ENCODE measurements at places on chromosomes 6 and 20.

DNA sequence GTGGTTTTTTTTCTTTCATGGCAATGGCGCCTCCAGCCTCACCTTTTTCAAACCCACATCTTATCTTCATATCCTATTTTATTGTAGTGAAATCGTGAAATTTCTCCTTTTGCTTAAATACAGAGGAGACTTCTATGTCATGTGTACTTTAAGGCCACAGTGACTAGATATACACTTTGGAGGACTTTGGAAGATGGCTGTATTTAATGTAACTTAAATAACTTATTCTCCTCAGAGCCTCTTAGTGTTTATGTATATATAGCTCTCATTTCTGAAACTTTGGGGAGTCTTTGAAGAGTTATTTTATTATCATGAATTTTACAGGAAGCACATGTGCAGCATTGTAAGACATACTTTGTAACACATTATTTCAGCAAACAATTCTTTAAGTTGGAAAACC, 968 bp downstream of the LAMA2 start:
- no peak for DNase-seq

- DNase-seq = no peak
These were observed 12.1 kb downstream of the TMEM181 start for GRCh38 chr6:158571826-158572652.

DNA sequence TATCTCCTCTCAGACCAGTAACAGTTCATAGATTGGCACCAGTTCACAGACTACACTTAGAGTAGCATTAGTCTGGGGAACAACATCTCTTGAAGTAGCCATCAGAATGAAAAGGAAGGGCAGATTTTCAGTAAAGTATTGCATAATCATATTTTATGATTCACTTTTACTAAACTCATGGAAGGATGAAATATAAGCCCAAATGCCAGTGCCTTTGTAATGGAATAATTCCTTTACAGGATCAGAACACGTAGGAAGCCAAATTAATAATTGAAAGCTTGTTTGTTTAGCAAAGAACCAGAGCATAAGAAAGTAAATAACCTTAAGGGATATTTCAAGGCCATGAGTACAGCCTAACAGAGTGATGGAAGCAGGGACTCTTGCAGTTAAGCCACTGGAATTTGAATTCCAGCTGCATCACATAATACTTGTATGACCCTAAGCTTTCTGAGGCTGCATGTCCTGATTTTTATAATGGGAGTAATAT, 11.4 kb upstream of the LOC128125822 start:
- DNase-seq = no peak

DNA sequence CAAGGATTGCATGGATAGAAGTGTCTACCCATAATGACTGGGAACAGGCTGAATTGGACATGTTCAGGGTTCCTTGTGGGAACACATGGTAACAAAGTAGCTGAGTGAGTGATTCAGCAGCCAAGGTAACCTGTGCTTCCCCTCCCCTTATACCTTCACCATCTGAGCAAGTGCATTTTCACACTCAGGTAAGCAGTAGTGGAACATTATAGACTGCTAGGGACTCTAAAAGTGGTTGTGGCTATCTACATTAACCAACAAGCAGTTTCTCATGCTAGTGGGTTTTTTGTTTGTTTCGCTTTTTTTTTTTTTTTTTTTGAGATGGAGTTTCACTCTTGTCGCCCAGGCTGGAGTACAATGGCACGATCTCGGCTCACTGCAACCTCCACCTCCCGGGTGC, 41.4 kb downstream of the KIZ start:
- no peak for DNase-seq

GRCh38 chr6:138161088-138161337, 726 bp upstream of the ARFGEF3 start:
- DNase-seq = no peak

GRCh38 chr6:38806271-38806670, 91.2 kb downstream of the DNAH8 start:
- DNase-seq = no peak

DNA sequence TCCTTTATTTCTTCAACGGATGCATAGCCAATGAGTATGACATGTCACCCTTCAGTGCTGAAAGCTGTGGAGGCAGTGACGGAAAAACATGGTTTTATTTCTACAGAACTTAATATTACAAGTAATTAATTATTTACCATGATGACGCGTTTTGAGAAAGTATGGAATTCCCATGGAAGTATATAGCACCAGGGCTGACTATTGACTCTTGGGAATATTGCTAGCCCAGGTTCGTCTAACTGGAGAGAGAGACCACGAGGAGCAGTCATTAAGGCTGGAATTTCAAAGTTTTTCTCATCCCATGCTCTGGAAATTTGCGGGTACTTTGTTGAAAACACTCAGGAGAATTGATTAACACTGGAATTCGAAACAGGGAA, 155.2 kb upstream of the PRSS16 start:
- no peak for DNase-seq

DNA sequence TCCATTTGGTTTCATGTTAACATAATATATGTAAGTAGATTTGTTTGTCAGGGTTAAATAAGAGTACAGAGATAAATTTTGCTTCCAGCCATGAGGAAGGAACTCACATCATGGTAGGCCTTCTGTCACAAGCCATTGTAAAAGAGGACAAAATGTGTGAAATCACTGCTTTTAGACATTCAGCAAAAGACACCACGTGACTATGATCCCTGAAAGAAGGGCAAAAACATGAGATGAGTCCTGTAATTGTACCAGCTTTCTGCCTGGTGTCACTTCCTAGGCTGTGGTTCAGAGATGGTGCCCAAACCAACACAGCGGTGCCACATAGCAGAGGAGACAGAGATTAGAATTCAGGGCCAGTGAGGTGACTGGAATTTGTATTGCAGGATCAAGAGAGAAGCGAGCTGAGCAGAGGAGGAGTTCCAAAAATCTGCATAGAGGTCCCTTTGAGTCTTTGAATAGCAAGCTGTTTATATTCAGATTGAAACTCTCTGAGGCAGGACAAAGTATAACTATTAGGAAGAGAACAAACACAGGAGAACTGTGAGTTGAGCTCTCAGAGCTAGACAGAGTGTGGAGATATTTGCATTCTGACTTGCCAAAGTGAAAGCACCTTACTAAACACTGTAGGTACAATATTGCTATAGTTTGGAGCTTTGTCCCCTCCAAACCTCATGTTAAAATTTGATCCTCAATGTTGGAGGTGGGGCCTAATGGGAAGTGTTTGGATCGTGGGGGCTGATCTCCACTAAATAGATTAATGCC, 52.6 kb upstream of the PDE7B start:
- no peak for DNase-seq

DNA sequence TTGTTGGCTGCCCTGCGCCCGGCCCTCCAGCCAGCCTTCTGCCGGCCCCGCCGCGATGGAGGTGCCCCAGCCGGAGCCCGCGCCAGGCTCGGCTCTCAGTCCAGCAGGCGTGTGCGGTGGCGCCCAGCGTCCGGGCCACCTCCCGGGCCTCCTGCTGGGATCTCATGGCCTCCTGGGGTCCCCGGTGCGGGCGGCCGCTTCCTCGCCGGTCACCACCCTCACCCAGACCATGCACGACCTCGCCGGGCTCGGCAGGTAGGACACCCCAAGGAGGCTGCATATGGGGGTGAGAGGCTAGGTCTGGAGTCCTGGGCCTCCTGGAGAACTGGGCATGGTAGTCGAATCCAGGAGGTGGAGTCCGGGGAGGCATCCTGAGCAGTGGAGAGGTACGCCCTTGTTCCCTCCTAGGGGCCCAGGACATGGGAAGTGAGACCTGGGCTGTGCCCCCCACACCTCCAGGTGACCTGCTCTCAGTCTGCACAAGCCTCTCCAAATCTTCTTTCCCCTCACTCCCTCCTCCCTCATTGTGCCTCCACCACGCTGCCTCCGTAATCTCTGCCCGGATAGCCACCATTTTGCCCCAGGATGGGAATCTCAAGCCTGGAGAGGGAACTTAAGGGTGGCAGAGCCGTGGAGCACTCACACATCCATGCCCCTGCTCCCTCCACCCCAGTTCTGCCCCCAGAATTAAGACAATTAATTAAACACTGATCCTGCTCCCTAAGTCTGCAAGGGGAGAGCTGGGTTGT, 541 bp downstream of the CDC25B start:
- DNase-seq = no peak

- no peak for DNase-seq
These were observed 169.2 kb downstream of the GRM4 start for GRCh38 chr6:33976437-33977360.

- no peak for DNase-seq
These were observed 271.7 kb upstream of the CHD6 start for GRCh38 chr20:41889844-41890224.

DNA sequence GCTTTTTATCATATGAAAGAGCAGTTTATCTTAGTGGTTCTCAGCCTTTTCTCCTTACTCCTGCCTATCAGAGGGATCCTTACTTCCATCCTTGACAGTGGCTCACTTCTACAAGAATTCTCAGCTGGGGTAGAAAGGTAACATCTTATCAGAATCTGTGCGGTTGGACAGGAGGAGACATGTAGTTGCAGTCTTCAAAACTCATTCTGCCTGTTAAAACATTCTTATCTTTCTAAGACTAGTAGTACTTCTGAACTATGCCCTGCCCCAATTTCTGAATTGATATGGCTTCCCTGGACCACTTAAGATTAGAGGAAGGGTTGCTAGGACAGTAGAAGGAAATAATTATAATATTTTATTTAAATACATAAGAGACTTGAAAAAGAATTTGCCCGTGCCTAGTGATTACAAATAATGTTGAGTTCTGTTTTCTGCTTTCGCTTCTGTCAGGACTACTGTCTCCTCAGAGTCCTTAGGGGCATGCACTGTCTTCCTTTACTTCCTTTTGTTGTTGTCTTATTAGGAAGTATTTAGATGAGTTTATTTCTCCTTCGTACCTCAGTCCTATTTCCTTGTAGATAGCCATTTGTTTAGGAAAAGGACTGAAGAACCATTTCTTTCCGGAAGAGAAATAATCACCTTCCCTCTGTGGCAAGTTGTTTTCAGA, 24.9 kb downstream of the BLTP3A start:
- no peak for DNase-seq

GRCh38 chr20:25541676-25542075, 43.7 kb downstream of the NINL start:
- no peak for DNase-seq

- DNase-seq = no peak
These were observed 43.9 kb upstream of the PLCB4 start for GRCh38 chr20:9025011-9025410.

- no peak for DNase-seq
These were observed 170.8 kb downstream of the CDH4 start for GRCh38 chr20:61422636-61423425.

DNA sequence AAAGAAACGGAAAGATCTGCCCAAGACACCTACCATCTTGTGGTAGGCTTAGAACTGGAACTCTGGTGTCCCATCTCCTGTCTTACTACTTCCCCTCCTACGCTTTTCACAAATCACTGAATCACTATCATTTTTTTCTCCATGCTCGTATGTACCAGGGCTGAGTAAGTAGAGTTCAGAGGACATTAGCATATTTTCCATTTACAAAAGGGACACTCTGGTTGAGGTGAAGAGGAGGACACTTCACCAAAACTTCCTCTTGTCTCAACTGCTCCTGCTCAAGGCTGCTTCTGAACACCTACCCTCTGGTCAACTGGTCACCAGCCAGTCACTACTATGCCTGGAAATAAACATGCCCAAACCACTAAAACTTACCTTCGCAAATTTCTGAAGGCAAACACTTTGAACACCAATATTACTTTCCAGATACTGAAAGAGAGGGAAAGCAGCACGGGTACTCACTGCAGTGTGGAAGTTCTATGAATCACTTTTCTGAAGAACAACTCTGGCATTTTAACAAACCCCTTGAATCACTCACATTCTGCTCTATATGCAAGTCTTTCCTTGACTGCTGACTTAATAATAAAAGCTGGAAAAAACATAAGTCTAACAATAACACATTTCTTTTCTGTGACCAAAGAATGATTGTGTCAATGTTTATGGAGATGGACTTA, 123.3 kb downstream of the INSM1 start:
- no peak for DNase-seq

DNA sequence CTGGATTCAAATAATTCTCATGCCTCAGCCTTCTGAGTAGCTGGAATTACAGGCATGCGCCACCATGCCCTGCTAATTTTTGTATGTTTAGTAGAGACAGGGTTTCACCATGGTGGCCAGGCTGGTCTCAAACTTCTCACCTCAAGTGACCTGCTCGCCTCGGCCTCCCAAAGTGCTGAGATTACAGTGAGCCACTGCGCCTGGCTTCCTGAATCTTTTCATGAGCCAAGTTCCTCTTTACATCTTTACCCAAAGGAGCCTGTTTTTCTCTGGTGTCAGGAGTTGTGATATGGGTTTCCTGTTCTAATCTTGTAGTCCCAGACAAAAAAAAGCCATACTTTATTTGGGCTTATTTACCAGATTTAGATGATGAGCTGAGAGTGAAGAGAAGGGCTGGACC, 34.4 kb downstream of the PCNA start:
- DNase-seq = no peak

DNA sequence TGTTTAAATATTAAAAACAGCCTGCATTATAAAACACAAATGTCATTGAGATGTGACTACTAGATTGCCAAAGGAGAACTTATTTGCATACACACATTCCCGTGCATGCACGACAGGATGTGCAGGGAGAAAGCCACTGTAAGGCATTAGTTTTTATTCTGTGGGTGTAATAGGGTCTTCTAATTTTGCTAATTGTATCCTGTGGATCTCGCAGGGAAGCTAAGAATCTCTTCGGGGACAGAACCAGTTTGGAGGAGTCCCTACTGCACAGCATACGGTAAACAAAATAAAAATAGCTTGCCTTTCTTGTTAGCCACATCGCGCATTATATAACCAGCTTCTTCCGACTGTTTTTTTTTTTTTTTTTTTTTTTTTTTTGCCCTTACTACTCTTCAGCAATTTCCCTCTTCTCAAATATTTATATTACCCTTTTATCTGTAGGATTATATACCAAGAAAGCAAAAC, 2.0 kb downstream of the ATXN1 start:
- DNase-seq = no peak

- DNase-seq = no peak
These were observed 6.6 kb downstream of the TDP2 start for GRCh38 chr6:24660105-24660504.

- no peak for DNase-seq
These were observed 92.3 kb downstream of the MRPL14 start for GRCh38 chr6:44034931-44035345.

GRCh38 chr6:147805155-147805554, 296.7 kb downstream of the SAMD5 start:
- DNase-seq = no peak

GRCh38 chr6:158853880-158854213, 34.7 kb upstream of the EZR start:
- no peak for DNase-seq

- DNase-seq = no peak
These were observed 25.2 kb downstream of the HLA-A start for GRCh38 chr6:29967379-29968010.

DNA sequence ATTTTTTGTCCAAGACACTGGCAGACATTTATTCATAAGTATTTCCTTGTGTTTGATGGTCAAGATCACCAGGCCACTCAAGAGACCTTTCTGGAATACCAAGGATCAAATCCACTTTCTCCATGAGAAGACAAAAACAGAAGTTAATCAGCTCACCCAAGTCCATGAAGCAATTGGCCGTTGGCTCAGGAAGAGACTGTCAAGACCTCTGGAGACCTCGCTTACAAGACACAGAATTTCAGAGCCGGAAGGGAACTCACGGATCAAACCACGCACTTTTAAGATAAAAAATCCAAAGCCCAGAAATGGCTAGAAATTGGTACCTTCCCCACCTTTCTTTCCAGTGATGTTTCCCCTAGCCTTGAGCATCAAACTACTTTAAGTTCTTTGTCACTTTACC, 3.3 kb downstream of the TRERF1 start:
- no peak for DNase-seq

Data from stimulated activated CD8-positive, alpha-beta memory T cell treated with anti-CD3 and anti-CD28 coated beads, Interleukin-7, amount 100 ng/mL, for 1 hour (primary cell).